ENCODE measurements at places on chromosomes 11 and 22.

- no peak for DNase-seq
Measured at GRCh38 chr11:23569134-23569533, 708.9 kb upstream of the CCDC179 start.

DNA sequence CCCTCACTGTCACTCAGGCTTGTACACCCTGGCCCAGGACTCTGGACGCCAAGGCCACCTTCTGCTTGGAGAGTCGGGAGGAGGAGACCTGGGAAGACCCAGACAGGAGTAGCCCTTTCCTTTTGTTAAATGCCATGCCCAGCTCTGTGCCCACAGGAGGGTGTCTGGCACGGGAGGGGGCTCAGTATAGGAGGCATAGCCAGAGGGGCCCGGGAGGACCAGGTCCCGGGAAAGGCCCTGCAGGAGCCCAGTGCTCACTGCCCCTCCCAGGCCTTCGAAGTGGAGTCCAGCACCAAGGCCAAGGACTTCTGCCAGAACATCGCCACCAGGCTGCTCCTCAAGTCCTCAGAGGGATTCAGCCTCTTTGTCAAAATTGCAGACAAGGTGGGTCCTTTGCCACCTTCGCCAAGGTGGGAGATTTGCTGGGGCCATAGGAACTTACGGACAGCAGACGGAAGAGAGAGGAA lies 79.0 kb downstream of the MYO7A start:
- DNase-seq, result no peak

GRCh38 chr11:126587541-126587940 lies 232.1 kb downstream of the ST3GAL4 start:
- DNase-seq, result no peak

DNA sequence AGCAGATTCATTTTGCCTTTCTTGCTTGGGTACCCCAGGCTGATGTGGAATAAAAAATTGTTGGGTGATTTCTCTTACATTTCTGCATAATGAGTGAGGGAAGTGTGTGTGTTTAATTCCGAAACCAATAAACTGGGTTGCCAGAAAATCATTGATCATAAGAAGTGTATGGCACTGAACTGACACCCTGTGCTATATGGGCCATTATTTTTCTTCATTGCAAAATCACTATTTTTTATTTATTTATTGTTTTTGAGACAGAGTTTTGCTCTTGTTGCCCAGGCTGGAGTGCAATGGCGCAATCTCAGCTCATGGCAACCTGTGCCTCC lies 14.6 kb upstream of the HIKESHI start:
- DNase-seq, result no peak

DNA sequence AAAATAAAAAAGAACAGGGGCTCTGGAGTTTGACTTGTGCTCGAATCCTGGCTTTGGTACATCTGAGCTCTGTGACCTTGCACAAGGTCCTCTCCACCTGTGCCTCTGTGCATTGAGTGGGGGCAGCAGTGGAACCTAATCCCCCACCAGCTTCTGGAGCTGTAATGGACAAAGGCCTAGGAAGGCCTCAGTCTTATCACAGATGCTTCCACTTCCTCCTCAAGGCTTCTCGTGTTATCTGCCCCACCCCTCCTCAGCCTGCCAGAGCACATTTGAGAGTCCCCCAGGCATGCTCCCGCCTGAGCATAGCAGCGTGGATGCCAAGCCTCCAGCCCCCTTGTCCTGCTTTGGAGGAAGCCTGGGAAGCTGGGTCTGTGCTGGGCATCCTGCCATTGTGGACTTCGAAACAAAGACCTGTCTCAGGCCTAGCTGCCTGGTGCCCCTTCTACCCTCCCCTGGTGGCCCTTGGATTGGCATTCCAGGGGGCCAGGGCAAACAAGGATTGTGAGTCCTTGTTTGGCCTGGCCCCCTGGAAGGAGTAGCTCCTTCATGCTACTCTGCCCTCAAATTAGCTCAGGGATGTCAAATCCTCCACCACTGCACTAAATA lies 15.0 kb downstream of the SLC35E4 start:
- DNase-seq, result peak; percentile 88

GRCh38 chr11:13327421-13327820 lies 49.8 kb downstream of the BMAL1 start:
- DNase-seq, result no peak

DNA sequence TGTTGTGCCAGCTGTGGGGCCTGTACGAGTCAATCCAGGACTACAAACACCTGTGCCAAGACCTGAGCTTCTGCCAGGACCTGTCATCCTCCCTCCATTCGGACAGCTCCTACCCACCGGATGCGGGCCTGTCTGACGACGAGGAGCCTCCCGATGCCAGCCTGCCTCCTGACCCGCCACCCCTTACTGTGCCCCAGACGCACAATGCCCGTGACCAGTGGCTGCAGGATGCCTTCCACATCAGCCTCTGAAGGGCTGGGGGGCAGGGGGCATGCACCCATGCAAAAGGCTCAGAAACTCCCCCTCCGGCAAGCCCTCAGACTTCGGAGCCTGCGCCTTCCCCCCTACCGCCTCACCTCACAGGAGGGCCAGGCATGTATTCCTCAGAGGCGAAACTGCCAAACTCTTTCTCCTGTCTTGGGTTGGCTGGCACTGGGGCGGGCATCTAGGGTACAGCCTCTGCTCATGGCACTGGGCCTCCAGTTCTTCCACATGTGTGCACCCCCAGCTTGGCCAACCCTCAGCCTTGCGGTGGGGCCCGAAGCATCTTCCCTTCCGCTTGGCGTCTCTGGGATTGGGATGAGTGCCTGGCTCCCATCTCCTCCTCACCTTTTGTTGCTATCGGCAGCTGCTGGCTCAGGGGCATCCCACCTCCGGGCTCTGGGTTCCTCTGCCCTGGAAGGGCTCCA lies 1.2 kb downstream of the FAM89B start:
- no peak for DNase-seq

GRCh38 chr22:48628891-48629543 lies 1198.7 kb downstream of the BRD1 start:
- DNase-seq, result no peak

Measured in globus pallidus (tissue), 1 donor.